ENCODE measurements at places on chromosomes 6 and 20.

- DNase-seq, result no peak
Observed at GRCh38 chr6:165925474-165926156, 242.0 kb downstream of the TBXT start.

DNA sequence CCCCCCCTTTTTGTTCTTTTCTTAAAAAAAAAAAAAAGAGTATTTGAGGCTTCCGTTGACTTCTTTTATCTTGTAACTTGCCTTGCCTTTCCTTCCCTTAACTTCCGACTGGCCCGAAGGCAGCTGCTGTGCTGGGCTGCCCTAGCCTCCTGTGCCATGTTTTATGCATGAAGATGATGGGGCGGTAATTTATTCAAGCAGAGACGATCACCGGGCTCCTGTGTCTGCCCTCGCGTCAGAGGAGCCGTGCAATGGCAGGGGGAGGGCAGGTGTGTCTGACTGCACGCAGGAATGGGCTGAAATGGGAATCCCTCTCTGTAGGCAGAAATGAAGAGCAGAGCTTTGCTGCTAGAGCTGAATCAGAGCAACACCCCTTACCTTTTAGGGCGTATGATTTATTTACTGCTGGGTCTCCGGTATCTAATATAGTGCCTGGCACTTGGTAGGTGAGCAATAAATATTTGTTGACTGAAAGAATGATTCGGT, 106.3 kb upstream of the RIPOR2 start:
- peak; percentile 66 for DNase-seq

- DNase-seq, result no peak
Observed at GRCh38 chr20:60408435-60408834, 450.2 kb downstream of the CDH26 start.

GRCh38 chr20:25399037-25399430, 8.4 kb upstream of the ABHD12 start:
- peak; percentile 60 for DNase-seq

GRCh38 chr20:2616634-2617033, 35.8 kb upstream of the NOP56 start:
- no peak for DNase-seq

DNA sequence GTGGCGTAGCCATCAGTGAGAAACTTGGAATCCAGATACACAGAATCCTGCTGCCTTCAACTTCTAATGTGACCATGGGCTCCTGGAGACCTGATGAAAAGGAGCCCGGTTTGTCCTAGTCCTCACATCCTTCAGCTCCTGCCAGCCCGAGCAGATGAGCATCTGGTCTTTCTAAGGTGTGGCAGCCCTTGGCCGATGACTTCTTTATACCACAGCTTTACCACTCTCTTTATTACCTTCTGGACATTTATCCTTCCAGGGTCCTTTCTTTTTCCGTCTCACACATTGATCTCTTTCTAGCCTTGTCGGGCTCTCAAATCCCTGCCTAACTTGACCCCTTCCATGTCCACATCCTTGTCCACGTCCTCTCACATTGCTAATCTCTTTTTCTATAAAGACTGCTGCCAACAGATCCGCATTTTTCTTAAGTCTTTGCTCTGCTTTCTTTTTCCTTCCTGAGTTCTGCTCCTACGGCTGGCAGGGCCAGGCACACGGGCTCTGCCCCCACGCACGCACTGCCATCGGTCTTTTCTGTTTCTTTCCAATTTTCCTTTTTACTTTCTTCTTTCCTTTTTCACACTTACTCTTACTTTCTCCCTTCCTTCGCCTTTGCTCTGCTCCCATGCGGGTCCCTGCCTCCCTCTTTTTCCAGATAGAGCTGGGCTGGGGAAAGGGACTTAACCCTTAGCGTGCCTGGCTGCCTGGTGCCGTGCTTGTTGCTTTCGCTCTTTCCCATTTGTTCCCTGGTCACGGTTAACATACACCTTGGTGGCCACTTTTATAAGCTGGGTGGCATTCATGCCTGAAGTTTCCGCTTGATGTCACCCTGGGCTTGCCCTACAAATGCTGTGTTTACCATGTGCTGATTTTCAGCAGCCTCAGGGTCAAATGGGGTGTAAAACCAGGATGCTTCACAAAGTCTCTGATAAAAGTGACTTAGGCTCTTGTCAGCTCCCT, 9.4 kb upstream of the GMPR start:
- no peak for DNase-seq

DNA sequence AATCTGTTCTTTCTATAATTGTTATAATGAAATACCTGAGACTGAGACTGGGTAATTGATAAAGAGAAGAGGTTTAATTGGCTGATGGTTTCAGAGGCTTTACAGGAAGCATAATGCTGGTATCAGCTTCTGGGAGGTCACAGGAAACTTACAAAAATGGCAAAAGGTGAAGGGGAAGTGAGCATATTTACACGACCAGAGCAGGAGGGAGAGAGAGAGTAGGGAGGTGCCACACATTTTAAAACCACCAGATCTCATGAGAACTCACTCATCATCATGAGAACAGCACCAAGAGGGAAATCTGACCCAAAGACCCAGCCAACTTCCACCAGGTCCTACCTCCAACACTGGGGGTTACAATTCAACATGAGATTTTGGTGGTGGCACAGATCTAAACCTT, 2.6 kb upstream of the SIRPB1 start:
- peak; percentile 50 for DNase-seq
